ENCODE measurements at places on chromosomes 7 and 10.

DNA sequence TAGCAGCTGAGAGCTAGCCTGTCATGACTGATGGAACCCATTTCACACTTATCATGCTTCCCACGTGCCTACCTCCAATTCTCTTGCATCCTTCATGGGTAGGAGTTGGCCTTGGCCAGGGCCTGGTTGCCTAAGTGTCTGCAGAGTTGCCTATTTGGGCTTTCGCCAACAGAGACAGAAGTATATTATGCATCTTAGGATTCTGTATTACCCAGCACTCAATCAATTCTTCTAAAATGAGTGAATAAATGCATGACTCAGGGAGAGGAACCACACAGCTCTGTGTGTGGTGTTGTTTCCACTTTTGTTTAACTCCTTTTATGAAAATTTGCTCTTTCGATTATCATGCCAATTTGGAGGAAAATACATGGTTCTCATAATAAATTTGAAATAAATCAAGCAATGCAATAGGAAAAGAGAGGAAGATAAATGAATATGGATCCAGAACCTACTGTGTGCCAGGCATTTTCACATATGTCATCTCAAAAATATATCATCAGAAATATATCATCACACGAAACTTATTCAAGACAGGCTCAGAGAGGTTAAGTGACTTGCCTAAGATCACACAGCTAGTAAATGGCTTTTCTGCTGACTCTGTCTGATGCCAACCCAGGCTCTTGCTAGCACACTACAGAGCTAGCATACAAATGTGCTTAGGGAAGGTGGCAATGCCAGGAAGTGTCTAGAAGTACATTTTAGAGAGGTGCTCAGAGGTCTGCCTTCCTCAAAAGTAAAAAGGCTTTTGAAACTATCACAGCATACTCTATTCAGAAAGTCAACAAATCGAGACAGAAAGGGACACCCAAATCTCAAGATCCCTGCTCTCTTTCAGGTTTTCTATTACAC, 9.5 kb upstream of the HABP2 start:
- DNase-seq = no peak

GRCh38 chr7:101891936-101892640, 74.7 kb downstream of the CUX1 start:
- no peak for DNase-seq

DNA sequence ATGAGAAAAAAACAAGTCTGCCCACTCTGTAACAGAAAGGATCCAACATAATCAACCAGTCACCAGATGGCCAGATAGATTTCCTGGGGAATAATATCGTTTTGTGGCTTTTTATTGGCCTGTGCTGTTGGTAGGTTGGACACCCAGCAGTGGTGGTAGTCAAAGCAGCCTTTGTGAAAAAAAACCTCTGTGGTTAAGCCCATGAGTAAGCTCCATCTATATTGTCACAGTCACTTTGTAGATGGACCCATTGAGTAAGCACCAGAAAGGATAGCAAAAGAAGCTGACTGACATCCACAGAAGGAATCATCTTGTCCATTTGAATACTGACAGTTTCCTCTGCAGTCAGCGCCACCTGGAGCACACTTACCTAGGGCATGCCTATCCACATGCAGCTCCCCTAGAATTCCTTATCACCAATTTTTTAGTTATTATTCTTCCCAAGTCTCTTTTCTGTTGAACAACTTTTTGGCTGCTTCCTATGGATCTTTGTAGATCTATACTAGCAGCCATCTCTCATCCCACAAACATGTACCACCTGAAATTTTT, 96.9 kb downstream of the IQUB start:
- DNase-seq = no peak

DNA sequence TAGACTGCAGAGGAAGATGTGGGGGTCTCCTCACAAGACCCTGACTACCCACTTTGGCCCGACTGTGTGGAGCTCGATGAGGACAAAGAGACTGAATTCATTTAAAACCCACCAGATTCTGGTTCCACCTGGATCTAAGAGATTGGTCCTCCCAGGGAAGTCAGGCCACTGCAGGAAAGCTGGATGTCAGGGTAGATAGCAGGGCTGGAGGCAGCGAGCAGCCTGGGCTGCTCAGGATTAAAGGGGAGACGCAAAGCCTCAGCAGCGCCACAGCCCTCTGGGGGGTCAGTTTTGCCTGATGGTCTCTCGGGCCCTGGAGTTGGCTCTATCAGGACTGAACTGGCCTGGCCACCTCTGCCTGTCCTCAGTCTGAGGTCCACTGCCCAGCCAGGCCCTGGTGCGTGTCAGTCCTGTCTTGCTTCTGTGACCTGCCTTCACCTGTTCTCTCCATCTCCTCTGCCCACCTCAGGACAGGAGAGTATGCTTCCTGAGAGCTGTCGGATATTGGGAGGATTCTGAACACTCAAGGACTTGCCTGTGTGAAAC, 12.2 kb upstream of the KLRG2 start:
- DNase-seq = no peak

- no peak for DNase-seq
Measured at GRCh38 chr10:580778-581177, 108.7 kb downstream of the DIP2C start.

DNA sequence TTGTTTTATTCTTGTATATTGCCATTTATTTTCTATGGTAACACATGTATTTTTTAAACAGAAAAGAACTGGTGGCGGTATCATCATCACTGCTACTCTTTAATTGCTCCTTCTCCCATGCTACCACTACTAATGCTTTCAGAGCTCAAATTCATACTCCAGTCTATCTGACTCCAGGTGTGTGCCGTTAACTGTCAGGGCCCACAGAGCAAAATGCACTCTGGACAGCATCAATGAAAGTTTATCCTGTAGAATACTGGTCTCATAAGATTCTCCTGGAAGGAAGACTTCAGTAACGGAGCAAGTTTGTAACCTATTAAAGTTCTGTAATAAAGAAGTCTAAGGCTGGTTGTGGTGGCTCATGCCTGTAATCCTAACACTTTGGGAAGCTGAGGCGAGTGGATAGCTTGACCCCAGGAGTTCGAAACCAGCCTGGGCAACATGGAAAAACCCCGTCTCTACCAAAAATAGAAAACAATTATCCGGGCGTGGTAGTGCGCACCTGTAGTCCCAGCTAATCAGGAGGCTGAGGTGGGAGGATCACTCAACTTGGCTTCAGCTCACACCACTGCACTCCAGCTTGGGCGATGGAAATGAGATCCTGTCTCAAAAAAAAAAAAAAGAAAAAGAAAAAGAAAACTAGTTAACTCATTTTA, 18.4 kb downstream of the ZNRF2 start:
- DNase-seq = no peak

- no peak for DNase-seq
Measured at GRCh38 chr7:29929018-29929807, 60.4 kb downstream of the SCRN1 start.

DNA sequence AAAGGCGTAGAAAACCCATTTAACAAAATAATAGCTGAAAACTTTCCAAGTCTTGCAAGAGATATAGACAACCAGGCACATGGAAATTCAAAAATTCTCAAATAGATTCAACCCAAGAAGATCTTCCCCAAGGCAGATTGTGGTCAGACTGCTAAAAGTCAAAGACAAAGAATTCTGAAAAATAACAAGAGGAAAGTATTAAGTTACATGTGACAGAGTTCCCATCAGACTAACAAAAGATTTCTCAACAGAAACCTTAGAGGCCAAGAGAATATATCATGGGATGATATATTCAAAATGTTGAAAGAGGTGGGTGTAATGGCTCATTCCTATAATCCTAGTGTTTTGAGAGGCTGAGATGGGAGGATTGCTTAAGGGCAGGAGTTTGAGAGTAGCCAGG, 59.8 kb downstream of the TMEM178B start:
- no peak for DNase-seq

- no peak for DNase-seq
Measured at GRCh38 chr10:60389413-60390025, at the start of gene ANK3. ANK3 (minus strand) TSS chr10:60389875; CDS start chr10:60389538, 337 bp downstream.

DNA sequence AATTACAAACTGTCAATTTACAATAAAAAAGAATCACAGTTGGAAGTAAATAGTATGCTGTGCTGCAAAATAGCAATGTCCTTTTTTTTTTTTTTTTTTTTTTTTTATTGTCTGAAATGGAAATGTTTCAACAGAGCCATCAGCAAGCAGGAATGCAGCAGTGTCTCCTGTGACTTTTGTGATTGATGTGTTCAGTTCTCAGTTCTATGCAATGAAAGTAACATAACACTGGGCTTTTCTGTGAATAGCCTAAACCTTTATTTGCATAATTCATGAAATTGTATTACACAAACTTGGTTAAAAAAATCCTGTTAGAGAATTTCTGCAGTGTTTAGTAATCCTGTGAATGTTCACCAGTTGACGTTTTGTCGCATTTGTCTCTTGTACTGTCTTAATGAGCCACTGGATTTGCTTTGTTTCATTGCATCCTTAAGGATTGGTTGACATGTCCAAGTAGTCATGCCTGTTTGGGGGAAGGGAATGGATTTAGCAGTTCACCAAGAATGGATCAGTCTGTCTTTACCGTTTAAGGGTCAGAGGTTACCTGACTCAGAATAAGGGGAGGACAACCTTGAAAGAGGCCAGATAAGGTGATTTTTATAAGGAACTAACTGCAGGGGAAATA, 192.7 kb downstream of the MLLT10 start:
- DNase-seq = no peak

- DNase-seq = no peak
Measured at GRCh38 chr7:90383422-90383821, 19.8 kb upstream of the CLDN12 start.

GRCh38 chr10:75894761-75895160, 463.3 kb downstream of the LRMDA start:
- no peak for DNase-seq

DNA sequence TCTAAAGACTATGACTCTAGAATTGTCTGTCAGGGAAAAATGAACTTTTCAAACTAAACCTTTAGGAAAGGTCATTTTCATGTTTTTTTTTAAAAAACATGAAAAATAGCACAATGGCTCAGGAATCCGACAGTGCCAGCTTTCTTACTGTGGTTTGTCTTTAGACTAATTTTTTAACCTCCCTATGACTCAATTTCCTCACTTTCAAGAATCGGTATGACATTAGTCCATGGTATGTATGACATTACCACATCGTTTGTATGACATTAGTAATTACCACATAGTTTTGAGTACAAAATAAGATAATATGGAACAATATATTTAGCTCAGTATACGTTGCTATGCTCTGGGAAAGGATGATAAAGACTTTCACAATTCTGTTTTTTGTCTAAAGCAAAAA, 383.2 kb downstream of the PTPRN2 start:
- no peak for DNase-seq

GRCh38 chr7:2299131-2299829, 15.0 kb downstream of the SNX8 start:
- DNase-seq = no peak

DNA sequence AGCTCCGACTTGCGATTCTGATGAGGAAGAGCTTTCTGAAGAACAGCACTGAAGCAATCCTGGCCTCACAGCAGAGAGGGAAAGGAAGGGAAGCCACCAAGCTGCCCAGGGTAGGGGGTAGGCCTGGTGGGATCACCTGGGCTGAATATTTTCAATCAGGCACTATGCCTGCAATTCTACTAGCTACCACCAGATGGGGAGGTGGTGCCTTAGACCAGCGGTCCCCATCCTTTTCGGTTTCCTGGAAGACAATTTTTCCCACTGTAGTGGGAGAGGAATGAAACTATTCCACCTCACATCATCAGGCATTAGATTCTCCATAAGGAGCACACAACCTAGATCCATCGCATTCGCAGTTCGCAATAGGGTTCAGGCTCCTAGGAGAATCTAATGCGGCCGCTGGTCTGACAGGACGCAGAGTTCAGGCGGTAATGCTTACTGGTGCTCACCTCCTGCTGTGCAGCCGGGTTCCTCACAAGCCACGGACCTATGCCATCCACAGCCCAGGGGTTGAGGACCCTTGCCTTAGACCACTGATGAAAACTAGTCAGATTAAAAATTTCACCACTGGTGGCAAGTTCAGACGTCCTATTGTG, 2.7 kb downstream of the LRRC20 start:
- DNase-seq = no peak

GRCh38 chr7:134602881-134603451, 43.7 kb upstream of the BPGM start:
- no peak for DNase-seq

DNA sequence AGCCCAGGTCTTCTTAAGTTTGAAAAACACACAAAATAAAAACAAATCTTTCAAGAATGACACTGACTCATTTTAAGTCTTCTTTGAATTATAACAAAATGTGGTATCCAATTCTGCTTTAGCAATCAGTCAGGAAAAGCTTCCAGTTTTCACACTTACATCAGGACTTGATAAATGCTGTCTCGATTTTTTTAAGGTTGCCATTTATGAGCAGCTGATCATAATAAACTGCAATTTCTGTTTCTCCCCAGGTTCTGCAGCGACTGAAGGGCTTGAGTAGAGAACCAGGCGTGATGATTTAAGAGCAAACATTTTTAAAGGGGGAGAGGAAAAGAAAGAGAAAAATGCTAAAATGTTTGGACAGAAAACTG, 71.1 kb downstream of the FAM107B start:
- no peak for DNase-seq

GRCh38 chr10:98307916-98308541, 40.0 kb upstream of the LOXL4 start:
- no peak for DNase-seq

DNA sequence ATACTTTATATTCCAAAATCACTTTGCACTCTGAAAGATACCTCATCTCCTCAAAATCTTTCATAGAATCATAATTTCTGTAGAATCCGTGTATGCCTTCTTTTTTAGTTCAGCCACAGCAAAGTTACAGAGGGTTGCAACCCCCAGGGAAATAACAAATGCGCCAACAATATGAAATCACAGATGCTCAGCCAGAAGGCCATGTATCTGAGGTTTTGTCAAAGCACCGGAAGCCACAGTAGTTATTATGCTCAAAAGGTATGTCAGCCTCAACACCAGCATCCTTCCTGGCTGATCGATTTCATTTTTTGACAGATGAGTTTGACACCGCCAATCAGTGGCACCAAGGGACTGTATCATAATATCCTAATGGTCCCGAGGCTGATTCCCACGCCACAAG, 204.1 kb downstream of the KCNMA1 start:
- DNase-seq = no peak

DNA sequence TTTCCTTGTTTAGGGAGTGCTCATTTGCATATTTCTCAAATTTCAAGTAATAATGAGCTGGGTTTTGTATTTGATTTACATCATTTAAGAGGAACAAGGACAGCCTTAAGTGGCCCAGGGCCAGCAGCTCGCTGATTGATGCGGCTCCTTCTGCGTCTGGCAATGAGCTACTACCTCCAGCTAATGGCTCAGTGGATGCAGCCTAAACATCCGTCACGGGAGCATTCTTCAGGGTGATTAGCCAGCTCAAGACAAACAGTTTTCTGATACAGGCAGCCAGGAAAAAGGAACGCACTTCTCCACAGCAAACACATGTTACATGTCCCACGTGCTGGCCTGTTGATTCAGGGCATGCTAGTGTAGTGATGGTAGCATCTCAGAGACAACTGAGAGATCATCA, 169.3 kb upstream of the TCERG1L start:
- no peak for DNase-seq

DNA sequence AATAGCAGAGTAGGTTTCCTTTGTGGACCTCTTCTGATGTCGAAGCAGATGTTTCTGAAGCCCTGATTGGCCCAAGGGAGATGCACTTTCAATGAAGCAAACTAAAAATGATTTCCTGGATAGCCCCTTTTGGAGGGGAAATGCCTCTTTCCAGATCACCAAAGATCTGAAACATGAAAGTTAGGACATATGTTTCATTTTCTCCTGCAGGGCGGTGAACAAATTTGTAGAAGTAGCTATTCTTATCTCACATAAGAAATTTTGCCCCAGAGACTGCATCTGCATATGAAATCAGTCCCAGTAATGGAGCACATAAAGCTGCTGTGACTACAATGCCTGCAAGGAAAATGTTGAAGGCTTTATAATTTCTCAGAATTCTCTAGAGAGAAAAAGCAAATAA, 56.0 kb downstream of the THSD7A start:
- DNase-seq = no peak

- DNase-seq = no peak
Measured at GRCh38 chr7:67950321-67951083, 953.9 kb downstream of the TYW1 start.

All from RWPE2 (cell line).